Mesenteric fat pad (tissue), 1 donor: ENCODE measurements at places on chromosomes 12 and 14. TPM values are rescaled to one million over a fixed set of nuclear protein-coding genes. Genes with fewer than 3 reads are reported as not detected.

GRCh38 chr14:68611599-68611998, 181.3 kb downstream of the ZFP36L1 start:
- no peak for DNase-seq

DNA sequence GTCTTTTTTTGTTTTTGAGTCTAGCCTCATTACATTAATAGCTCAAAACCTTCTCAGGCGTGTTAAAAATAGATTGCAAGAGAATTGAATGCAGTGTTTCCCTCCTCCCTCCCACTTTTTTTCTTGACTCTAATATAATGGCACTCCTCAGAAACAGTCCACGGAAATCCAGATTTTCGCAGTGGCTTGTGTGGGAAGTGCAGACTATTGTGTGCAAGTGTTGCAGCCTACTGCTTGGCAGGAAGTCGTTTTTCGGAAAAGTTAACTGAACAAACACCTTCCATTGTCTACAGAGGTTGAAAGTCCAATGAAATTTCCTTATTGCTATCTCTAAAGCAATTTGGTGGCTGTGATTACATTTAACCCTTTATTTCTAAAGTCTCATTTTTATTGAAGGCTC, 147.9 kb upstream of the E2F7 start:
- DNase-seq, result no peak

GRCh38 chr12:123115409-123116121, 35.3 kb downstream of the PITPNM2 start:
- no peak for DNase-seq

The P2RX2 gene
- not detected for total RNA-seq

GRCh38 chr12:75457191-75457590, 23.4 kb upstream of the GLIPR1 start:
- DNase-seq, result no peak

- no peak for DNase-seq
Measured at GRCh38 chr12:5124401-5124800, 80.7 kb downstream of the KCNA5 start.

The PLBD1 gene
- 35.7 TPM for total RNA-seq

DNA sequence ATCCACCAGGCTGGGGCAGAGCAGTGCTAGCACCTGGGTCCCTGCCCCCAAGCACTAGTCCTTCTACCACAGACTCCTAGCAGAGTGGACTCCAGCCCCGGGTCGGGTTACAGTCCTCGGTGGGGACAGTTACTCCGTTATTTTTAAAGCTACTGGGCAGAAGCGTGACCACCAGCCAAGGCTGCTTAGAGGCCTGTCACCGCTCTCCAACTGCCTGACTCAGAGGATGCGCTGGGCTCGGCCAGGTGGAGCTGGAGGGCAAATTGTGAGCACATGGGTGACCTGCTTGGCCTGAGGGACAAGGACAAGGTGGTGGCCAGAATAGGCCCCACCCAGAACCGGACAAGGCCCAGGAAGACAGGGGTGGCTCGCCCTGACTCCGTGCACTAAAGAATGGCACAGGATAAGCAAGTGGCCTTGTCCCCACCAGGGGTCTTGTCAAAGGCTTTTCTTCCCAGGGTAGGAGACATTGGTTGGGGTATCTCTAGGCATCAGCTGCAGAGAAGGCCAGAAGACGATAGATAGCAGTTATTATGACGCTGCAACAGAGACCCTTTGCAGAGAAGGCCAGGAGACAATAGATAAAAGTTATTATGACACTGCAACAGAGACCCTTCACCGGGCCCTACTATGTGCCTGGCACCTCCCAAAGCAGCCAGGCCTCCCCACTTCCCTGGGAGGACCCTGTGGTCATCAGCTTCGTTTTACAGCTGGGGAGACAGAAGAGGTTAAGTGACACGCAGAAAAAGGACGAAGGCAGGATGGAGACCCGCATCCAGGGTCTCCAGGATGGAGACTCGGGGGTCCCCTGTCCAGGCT, 1.6 kb downstream of the ABCB9 start:
- DNase-seq, result no peak

The HOXC12 gene
- total RNA-seq, result not detected

The NELL2 gene
- total RNA-seq, result 0.71 TPM

The TMEM30B gene
- total RNA-seq, result 4.0 TPM
